ENCODE measurements at places on chromosomes 5 and 9.

- no peak for DNase-seq
These were observed 30.9 kb upstream of the BARHL1 start for GRCh38 chr9:132551556-132551955.

DNA sequence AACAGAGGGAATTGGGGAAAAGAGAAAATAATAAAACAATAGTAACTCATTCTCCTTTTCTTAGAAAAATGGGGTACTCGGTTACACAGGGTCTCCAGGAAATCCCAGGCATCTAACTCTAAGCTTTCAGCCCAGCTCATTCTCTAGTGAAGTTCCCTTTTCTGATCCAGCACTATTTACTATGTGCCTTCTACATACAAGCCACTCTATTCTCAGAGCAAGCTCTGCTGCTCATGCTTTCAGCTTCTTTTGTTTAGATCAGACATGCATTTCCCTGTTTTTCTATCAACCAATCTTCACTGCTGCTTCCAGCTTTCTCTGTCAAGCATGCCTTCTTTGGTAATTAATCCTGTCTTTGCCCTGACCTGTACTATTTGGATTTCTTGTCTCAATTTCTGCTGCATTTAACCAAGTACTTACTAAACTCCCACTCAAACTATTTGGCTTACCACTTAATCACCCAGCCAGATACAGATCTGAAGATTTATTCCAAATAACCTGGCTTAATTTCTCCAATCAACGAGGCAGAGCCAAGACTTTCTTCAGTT lies 25.3 kb downstream of the OSMR start:
- no peak for DNase-seq

- peak; percentile 80 for DNase-seq
These were observed 197.6 kb upstream of the RASA1 start for GRCh38 chr5:87069974-87070608.

DNA sequence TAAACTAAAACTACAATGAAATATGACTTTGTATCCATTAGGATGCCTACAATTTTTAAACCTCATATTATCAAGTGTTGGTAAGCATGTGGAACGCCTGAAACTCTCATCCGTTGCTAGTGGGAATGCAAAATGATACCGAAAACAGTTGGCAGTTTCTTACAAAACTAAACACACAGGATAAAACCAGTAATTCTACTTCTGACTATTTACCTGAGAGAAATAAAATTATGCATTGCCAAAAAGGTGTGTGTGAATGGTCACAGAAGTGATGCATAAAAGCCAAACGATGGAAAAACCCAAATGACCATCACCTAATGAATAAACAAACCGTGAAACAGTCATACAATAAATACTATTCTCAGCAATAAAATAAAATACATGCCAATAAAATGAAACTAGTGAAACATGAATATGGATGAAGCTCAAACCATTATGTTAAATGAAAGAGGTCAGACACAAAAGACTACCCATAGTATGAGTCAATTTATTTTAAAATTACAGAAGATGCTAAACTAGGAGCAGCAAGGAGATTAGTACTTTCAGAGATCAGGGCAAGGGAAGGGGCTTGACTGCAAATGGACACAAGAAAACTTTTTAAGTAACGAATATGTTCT lies 13.4 kb downstream of the AUH start:
- no peak for DNase-seq

GRCh38 chr9:105044518-105044917 lies 116.6 kb upstream of the ABCA1 start:
- no peak for DNase-seq

All from RPMI8226 (cell line).